ENCODE measurements at places on chromosomes 2 and 18.
A peak's percentile ranks its signal among the peaks of the same experiment; 100 is the strongest.

GRCh38 chr2:10297959-10298531, 4.7 kb upstream of the HPCAL1 start:
- peak; percentile 49 for DNase-seq

GRCh38 chr2:24304098-24304497, 56.2 kb downstream of the ITSN2 start:
- no peak for DNase-seq

GRCh38 chr18:66078925-66079800, 328.4 kb downstream of the CDH7 start:
- no peak for DNase-seq

DNA sequence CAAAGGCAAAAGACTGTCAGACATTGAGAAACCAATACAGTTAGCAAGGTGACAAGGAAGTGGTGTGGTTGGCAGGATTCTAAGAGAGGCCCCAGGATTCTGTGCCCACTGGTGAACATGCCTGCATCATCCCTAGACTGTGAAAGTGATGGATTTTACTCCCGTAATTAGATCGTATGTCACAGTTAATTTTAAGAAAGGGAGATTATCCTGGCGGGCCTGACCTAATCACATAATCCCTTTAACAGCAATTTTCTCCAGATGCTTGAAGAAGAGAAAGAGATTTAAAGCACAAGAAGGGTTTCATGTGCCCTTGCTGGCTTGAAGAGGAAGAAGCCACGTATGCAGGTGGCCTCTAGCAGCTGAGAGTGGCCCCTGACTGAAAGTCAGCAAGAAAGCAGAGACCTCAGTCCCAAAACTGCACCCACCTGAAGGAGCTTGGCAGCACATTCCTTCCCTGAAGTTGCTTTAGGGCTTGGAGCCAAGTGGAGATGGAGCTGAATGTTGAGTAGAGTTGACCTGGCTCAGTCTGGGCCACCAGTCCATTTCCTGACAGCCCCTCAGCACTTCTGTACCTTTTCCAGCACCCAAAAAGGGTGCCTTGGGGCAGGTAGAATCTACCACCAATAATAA, 49.1 kb downstream of the GTF3C3 start:
- DNase-seq: no peak

DNA sequence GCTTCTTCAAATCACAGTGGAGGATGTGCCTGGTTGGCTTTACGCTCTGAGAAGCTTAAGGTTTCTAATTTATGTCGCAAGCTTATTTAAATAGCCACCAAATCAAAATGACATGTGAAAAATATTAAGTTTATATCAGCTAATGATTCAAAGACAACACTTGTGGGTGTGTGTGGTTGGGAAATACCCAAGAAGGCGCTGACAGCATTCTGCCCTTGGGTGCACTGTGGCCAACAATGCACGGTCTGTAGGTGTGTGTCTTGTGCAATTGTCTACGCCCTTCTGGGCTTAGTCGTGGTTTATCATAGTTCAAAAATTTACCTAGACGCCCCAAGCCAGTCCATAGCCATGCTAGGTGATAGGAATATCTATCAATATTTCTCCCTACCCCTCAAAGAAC, 60.9 kb downstream of the KCTD1 start:
- DNase-seq: no peak

Data from CD4-positive, alpha-beta T cell treated with Interleukin-17A for 1 hour (primary cell).